ENCODE measurements at places on chromosomes 4 and X.

DNA sequence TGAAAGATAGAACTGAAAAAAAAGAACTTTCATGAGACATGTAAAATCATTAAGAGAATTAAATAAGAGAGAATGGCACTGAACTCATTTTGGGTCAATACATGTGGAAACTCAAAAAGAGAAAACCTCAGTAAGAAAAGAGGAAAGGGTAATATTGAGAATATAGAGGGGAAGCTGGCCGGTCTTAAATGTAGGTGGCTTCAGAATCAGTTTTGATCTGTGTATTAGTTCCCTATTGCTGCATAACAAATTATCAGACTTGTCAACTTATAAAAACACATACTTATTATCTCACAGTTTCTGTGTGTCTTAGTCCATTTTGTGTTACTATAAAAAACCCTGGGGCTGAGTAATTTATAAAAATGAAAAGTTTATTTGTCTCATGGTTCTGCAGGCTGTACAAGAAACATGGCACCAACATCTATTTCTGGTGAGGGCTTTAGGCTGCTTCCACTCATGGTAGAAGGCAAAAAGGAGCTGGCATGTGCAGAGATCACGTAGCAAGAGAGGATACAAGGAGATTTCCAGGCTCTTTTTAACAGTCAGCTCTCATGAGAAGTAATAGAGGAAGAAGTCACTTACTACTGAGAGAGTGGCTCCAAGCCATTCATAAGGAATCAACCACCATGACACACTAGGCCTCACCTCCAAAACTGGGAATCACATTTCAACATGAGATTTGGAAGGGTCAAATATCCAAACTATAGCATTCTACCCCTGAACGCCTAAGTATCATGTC, 29.6 kb downstream of the SATL1 start:
- no peak for DNase-seq

DNA sequence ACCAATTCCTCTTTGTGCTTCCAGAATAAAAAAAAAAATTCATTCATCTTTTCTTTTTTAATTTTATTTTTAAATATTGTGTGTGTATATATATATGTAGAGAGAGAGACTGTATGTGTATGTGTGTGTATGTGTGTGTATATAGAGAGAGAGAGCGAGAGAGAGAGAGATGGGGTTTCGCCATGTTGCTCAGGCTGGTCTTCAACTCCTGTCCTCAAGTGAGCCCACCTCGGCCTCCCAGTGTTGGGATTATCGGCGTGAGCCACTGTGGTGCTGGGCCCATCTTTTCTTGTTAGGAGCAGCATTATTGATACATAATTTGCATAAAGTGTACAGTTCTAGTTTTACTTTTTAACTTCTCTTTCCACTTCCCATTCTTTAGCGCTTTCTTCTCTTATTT, 33.6 kb downstream of the KDM6A start:
- DNase-seq = no peak

GRCh38 chrX:104565791-104566680, at the start of gene IL1RAPL2:
TSS of gene IL1RAPL2 (plus strand) at chrX:104566199.
- no peak for DNase-seq

DNA sequence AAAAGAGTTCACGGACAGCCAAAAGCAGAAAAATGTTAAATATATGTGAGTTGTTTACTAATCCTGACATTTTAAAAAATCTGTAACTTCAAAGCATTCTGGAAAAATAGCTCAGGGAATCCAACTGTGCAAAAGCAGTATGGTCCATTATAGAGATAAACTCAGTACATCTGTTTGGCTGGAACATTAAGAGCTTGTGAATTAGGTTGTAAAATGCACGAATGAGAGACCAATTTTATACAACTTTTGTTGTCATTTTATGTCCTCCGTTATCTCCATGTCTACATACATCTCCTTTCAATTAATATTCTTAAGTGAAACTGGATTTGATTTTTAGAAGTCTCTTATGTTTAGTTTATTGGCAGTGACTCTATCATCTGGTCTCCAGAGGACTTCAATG, 367.0 kb upstream of the ATOH1 start:
- DNase-seq = no peak

DNA sequence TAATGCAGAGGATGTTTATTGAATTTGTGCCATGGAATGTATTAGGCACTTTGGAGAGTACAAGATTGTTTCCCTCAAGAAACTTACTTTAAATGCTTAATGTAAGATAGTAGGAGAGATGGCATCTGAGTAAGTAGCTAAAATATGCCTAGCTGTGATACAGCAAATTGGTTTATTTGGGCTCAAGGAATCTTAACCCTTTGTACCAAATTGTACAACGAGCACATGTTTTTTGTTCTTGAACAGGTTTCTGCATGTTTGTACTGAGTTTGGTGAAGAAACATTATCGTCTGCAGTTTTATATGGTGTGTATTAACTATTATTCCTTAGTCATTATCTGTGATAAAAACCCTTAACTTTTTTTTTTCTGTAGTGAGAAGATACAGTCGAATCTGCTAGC, 48.6 kb downstream of the CDS1 start:
- DNase-seq = no peak

GRCh38 chr4:40745285-40745984, 4.3 kb upstream of the NSUN7 start:
- DNase-seq = no peak

GRCh38 chrX:47498411-47498810, 15.4 kb upstream of the ZNF41 start:
- no peak for DNase-seq

Data from T-helper 2 cell (primary cell).